HS-5 (cell line): ENCODE measurements at places on chromosomes 1 and 21.

GRCh38 chr1:94514095-94514727 lies 27.3 kb downstream of the F3 start:
- no peak for DNase-seq

DNA sequence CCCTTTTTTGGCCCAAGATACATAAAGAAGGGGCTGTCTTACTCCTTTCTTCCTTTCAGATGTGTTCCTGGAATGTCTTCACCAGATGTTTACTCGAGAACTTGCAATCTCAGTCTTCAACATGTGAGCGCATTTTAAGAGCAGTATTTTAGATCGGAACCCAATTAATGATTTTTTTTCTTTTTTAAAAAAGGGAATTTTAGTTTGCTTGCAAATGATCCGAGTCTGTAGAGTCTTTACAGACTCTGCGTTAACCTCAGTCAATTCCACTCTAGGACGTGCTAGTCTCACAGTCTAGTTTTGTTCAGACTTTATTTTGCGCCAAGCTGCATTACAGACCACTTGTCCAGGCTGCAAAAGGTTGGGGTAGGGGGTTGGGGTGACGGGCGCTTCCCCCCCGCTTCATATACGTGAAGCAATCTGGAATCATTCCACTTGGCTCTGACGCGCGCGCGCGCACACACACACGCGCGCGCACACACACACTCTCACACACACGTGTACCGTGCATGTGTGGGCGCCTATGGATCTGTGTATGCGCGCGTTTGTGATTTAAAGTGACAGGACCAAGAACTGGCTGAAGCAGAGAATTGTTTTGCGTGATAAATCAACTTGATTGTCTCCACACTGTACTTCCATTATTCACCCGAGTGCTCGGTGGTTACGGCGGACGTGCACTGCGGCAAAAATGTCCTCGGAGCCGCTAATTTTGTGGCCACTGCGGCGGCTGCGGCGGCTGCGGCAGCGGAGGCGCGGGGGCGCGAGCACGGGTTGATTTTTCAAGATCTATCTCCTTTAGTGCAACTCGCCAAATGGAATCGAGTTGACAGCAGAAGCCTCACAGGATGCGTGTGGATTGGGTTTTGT lies 25.6 kb upstream of the NFIA start:
- DNase-seq = no peak

DNA sequence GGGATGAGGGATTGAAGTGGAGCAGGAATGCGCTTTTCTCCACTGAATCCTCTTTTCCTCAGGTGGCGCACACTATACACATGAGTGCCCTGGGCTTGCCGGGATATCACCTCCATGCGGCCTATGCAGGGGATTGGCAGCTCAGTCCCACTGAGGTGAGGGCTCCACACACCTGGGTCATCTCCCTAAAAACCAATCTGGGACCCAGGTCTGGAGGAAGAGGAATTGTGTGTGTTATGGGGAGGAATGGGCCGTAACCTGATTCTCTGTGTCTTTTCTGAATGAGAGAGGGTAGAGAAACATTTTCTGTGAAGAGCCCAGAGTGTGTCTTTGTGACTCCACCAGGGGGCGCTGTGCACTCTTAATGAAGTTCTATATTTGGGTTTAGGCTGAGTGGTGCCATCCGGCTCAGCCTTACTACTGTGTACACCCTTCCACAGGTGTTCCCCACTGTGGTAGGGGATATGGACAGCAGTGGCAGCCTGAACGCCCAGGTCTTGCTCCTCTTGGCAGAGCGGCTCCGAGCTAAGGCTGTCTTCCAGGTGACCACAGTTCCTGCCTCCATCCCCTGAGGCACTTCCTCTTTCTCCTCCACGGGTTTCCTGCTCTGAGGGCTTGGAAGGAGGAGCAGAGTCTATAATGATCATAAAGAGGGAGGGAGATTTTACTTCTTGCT lies 1.5 kb downstream of the TOMM40L start:
- no peak for DNase-seq

- DNase-seq = no peak
Measured at GRCh38 chr1:208565756-208566440, 321.7 kb upstream of the PLXNA2 start.

DNA sequence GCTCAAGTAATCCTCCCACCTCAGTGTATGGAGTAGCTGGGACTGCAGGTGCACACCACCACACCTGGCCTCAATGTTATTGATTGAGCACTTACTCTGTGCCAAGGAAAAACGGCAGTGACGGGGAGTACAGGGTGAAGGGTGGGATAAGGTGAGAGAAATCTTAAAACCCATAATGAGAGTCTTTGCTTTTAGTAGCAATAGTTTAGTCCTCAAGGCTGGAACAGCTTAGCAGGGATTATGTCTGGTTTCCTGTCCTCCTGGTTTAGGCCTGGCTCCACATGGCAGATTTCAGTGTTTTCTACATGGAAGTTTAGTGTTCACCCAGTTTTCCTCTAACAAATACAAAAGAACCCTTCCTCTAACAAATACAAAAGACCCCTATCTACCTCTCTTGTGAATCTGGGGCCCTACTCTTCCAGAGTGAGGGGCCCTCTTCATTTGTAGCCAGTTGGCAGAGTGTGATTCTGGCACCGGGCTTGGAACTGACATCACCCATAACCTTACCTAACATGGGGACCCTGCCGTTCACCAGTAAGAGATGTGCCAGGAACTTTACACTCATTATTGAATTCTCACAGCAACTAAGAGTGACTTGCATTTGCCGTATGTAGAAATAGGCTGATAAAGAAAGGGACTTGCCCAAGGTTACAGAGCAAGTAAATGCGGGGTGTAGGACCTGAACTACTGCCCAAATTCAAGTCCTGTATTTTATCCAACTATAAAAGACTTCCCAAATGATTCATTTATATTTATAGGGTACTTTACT lies 6.9 kb downstream of the ZNF691 start:
- DNase-seq = no peak

- DNase-seq = no peak
Measured at GRCh38 chr21:45873418-45873817, 108.2 kb upstream of the COL6A1 start.

DNA sequence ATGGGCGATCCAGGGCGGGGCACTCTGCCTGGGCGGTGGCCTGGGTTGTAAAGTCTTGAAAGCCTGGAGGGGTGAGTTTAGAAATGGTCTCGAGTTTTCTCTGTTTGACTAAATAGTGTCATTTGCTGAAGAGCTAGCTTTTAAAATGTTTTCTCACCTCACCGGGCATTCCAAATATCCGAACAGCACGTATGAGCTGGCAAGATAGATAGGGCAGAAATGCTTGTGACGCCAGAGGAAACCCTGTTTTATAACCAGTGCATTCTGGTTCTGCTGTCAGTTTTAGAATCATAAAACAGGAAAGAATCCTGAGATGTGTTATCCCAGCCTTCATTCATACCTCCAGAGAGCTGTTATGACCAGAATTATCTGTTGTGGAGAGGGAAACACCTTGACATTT lies 725 bp downstream of the RTCA start:
- no peak for DNase-seq

DNA sequence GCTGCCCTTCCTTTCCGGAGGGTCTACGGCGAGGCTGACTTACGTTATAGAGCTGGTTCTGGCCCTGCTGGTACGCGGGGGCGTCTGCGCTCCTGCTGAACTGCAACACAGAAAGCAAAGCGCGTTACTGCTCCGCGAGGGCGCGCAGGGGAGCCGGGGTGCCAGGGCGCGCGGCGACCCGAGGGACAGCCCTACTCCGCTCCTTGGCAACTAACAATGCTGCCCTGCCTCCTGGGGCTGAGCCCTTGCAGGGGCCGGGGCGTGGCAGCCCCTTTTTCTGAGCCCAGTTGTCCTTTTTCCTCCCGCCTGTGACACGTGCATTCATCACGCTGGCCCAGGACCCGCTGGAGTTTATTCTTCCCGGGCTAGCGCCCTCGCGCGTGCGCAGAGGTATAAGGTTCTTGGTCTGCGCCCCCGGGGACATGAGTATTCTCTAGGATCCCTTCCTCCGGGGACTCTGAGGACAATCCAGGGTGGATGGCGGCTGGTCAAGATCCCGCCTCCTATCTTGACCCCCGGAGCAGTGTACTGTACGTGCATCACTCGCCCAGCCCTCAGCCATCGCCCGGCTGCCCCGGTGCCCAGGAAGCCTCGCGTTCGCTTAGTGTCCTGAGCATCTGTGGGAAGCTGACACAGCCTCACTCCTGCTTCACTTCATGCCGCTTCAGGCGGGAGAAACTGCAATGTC lies 78.9 kb downstream of the CD247 start:
- no peak for DNase-seq

DNA sequence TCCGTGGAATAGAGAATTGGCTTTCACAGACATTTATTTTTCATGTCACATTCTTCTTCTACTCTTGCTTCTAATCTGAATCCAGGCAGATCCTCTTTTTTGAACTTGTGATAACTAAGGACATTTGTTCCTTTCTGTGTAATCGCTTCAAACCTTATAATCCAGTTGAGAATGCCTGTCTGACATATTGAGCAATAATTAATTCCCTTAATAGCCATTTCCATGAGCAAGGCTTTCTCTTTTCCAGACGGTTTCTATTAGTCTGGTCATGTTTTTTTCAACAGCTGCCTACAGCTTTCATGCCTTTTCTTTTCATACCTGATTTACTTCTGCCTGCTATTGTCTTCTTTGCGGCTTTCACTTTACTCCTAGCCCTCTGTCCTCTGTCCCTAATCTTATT lies 163.4 kb downstream of the CYYR1 start:
- DNase-seq = no peak

DNA sequence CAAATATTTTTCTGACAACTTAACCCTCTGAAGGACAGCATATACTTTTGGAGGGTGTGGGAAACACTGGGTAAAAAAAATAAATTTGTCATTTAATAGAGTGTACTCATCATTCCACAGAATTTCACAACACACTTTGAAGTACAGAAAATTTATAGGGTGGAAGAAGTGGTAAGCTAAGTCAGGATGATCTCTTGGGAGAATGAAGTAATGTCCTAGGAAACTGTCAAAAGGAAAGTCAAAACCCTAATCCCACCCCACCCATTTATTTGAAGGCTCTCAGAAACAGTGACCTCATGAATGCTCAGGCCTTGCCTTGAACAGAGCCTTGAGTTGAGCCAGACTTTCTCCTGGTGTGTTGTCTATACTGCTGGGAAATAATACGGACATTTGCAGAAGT lies 7.3 kb upstream of the UAP1 start:
- DNase-seq = no peak
